ENCODE measurements at places on chromosomes 2 and 18.

DNA sequence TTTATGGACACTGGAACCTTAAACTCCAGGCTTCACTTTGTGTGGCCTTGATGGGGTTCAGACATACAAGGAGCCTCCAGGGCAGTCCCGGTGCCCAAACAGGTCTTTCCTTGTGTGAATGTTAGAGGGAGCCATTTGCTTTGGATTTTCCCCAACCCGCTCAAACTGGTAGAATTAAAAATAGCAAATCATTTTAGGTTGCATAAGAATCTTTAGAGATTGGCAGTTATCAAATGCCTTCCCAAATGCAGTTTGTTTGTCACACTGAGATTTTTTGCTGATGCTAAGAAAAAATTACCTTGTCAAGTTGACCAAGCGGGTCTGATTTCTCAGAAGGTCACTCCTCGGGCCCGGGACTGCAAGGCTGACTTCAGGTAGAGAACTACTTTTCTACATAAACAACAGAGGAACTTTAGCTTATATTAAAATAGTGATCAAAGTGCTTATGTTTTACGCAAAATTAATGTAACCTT is 36.4 kb downstream of the ATP6V1C2 start:
- DNase-seq: no peak

GRCh38 chr2:42967959-42968674 is 175.7 kb upstream of the HAAO start:
- no peak for DNase-seq

GRCh38 chr18:75129717-75130477 is 79.0 kb downstream of the PTGR3 start:
- no peak for DNase-seq

GRCh38 chr2:51510303-51510702 is 478.4 kb upstream of the NRXN1 start:
- no peak for DNase-seq

GRCh38 chr18:57925706-57926105 is 118.3 kb upstream of the NEDD4L start:
- DNase-seq: no peak

- DNase-seq: no peak
Measured at GRCh38 chr2:45134726-45135125, 125.5 kb upstream of the SIX2 start.

DNA sequence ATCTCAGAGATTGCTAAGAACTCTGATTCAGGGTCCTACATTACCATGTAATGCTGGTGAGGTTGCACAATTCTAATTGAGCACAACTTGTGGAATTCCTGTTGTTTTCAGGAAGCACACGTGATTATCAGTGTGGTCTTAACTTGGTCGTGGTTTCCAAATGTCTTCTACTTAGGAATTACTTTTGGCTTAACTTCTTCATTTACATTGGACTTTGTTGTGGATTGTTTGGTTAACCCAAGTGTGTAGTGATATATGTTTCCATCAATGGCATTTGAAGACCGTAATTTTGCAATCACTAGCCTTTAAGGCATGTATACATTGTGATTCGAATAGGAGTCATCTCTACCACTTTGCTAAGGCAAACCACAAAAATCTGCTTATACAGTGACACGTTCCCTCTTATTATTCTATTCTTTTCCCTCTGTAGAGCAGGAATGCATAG is 373.3 kb downstream of the IRS1 start:
- no peak for DNase-seq

DNA sequence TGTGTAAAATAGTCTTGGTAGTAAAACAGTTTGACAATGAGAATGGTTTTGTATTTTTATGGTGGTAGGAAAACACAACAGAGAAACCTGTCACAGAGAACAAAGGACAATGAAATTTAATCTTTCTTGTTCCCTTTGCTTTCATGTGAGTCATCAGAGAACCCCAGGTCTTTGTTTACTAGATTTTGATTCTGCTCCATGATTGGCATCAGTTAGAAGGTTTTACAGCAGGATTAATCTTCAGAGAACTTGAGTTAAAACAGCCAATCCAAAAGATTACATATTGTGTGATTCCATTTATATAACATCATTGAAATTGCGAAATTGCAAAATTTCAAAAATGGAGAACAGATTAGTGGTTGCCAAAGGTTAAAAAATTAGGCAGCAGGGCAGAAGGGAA is 2.5 kb downstream of the APLF start:
- DNase-seq: no peak

DNA sequence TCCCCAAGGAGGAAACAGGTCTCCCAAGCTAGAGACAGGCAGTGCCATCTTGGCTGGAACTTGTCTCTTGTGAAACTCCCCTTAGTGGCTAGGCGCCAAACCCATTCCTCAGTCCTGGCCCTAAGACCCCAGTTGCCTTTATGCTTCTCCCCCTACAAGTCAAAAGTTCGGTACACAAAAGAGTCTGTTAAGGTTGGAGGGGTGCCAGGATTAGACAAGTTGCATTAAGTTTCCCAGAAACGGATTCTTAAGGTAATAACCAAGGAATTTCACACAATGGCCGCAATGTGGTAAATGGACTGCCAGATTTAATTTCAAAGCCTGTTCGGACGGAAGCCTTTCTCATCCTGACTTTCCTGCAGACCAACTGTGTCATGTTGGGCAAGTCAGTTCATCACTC is 80.7 kb downstream of the CCBE1 start:
- no peak for DNase-seq

DNA sequence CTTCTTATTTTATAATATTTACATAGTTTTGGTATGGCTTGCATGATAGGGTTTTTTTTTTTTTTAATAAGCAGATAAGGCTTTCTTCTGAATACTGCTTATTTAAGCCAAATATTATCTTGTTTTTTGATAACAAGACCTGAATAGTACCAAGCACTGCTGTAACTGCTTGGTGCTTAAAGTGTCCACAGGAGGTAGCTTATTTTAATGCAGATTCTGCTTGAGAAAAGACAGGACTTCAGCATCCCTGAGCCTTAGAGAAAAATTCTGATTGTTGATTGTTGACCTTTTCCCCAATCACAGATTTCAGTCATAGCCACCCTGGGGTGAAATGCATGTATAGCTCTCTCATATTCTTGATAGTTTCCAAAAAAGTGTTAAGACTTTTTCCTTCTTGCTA is 336.4 kb downstream of the CTNNA2 start:
- no peak for DNase-seq

DNA sequence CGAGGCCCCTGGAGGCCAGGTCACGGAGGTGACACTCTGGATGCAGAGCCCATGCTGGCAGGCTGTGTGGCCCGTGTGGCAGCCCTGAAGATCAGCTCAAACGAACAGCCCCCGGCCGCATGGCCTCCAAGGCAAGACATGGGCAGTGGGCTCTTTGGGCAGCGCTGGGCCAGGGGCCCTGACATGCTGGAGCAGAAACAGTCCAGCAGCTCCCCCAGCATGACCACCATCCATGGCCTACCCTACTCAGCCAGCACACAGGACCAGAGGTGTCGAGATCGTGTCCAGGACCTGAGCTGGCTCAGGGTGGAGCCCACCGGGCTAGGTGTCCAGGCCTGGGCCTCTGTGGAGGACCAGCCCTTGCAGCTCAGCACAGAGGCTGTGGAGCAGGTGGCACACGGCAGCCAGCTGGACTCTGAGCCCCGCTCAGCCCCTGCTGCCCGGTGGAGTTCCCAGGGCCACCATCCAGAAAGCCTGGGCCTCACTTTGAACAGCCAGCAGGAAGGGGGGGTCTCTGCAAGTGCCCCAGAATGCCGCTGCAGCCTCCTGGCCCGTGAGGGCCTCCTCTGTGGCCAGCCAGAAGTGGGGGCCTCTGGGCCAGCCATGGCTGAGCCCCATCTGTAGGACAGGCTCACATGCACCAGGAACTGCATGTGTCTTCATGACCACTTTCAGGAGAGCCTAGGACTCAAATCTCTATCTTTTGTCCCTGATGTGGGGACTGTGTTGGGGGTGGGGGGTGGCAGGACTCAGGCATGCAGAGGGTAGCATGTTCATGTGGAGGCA is 8.9 kb downstream of the AMER3 start:
- DNase-seq: no peak

DNA sequence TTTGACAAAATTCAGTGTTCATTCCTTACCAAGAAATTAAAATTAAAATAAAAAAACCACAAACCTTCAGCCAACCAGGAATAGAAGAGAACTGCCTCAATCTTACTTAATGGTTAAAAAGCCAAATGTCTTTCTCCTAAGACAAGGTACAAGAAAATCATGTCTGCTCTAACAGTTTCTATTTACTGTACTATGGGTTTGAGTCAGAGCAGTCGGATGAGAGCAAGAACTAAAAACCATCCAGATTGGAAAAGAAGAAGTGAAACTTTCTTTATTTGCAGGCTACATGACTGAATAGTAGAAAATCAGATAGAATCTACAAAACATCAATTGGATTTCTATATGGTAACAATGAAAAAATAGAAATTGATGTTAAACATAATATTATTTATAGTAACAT is 555.5 kb upstream of the TNP1 start:
- no peak for DNase-seq

DNA sequence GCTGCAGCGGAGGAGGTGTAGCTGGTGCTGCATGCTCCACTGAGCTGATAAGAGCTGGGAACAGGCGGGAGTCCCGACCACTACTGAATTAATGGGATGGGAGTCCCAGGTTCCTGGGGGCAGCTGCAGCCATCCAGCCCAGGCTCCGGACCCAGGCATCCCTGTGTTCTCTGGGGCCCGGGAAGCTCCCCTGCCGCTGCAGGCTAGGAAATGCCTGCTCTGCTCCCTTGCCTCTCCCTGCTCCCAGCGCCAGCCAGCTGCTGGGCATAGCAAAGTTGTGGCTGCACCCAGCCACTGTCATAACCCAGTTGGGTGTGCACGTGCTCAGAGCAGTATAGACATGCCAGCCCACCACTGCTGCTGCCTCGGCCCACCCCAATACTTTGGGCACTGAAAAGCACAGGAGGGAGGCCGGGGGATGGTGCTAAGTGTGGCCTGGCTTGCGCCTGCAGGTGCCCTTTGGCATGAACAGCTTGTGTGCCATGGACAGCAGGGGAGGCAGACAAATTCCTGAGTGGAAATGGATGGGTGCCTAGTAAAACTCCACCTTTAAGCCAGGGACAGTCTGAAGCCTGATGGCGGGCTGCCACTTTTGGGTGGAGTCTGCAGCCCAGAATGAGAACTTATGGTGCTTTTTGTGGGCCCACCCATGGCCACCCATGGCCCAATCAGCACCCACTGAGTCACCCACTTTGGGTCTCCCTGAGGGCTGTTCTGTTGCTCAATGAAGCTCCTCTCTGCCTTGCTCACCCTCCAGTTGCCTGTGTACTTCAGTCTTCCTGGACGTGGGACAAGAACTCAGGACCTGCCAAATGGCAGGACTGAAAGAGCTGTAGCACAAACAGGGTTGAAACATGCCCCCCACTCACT is 219.3 kb upstream of the TMEFF2 start:
- DNase-seq: no peak

DNA sequence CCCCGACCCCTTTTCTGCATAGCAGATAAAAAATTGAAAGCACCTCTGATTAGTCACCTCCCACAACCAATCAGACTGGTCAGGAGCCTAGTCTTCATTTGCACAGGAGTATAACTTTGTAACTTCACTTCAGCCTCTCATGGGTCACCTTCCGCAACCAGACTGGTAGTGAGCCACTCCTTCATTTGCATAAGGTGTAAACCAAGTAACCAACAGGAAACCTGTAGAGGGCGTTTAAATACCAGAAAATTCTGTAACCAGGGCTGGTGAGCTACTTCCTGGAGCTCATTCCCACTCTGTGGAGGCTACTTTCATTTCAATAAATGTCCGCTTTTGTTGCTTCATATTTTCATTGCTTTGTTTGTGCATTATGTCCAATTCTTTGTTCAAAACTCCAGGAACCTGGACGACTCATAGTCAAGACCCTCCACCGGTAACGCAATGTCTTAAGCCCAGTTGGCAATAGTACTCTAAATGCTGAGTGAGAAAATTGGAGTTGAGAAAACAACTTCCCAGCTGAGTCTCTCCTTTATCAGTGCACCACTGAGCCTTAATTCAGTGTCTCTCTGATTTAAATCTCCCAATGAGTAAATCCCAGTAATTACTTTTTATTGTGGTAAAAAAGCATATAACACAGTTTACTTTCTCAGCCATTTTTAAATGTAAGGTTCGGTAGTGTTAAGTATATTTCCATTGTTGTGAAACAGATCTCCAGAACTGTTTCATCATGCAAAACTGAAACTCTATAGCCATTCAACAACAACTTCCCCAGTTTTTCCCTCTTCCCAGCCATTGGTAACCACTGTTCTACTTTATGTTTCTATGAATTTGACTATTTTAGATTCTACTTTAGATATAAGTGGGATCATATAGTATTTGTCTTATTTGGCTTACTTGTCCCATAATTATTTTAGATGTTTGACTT is 392.7 kb upstream of the SLC8A1 start:
- DNase-seq: no peak

- no peak for DNase-seq
Measured at GRCh38 chr18:35282353-35282752, 7.7 kb downstream of the ZSCAN30 start.

GRCh38 chr2:98775146-98775986 is 44.4 kb upstream of the MGAT4A start:
- no peak for DNase-seq

- no peak for DNase-seq
Measured at GRCh38 chr2:120576509-120577474, 158.9 kb upstream of the GLI2 start.

DNA sequence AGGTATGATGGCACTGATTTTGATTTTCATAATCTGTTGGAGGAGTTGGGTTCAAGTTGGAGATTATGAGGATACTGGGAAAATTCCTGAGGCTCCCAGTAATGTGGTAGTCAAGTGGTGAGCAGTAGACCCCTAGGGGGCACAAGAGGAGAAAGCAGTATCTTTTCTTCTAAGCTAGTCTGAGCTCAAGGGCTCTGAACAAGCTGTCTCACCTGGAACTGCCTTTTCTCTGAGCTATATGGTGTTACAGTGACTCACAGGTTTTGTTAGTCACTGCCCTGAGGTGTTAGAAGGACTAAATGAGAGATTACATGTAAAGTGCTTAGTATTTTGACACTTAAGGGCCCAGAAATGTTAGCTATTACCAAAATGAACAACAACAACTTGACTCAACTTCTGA is 42.2 kb downstream of the CD302 start:
- DNase-seq: no peak

DNA sequence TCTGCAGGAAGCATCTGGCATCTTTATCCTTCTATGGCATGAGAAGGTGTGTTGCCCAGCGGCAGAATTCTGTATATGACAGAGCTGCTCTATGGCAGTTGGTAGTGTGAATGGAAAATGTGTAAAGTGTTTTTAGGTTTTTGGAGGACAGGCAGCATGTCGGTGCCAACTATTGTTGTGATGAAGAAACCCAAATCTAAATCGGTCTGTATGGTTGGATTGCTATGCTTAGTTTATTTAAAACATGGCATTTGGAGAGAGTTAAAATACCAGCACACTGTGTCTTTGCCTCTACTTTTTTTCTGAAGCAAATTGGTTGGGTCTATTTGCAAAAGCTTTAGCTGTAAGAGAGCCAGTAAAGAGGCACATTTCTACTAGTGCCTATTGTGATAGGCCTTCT is 136.7 kb downstream of the CTNNA2 start:
- no peak for DNase-seq

DNA sequence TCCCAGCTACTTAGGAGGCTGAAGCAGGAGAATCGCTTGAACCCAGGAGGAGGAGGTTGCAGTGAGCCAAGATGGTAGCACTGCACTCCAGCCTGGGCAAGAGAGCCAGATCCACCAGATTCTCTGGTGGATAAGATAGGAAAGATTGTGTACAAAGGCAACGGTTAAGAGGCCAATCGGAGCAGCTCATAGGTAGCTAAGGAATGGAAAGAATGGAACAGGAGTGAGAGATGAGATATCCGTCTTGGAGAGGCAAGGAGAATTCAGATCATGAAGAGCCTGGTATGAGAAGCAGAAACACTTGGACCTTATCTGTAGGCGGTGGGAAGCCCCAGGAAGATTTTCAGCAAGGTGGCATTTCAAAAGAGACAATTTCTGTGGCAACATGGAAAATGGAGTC is 27.1 kb downstream of the TTR start:
- DNase-seq: no peak

- DNase-seq: no peak
Measured at GRCh38 chr2:141522702-141523101, 608.1 kb downstream of the LRP1B start.
